ENCODE measurements at places on chromosomes 6 and 20.

- DNase-seq = no peak
Observed at GRCh38 chr20:51309128-51309527, 233.4 kb downstream of the NFATC2 start.

GRCh38 chr20:43840382-43841070 lies 74.1 kb upstream of the TOX2 start:
- no peak for DNase-seq

DNA sequence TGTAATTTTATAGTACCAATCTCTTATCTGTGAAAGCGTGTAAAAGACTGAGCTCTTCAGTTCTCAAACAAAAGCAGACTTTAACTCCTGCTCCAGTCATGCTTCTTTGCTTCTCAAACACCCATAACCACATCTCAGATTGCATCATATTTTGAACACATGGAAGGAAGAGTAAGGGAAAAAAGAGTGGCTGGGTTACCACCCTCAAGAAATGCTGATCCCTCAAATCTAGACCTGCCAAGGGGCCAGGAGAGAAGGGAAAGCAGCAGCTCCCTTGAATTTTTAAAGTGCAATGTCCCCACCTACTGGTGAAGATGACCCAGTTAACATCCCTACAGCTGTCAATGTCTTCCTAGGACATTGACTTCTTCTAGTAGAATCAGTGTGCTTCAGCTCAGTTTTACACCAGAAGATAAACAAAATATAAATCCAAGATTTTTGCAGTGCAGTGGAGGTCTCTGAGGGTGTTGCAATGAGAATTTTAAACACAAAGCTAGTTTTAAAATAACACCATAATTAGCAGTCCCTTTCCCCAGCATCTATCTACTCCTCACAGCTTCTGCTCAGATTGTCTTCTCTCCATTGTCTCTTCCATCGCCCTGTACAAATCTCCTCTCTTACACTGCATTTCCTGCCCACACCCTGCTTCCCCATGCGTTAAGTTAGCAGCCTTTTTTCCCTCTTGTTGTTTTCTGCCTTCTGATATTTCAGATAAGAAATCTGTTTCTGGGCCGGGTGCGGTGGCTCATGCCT lies 22.6 kb upstream of the HLA-DQB2 start:
- no peak for DNase-seq

- no peak for DNase-seq
Observed at GRCh38 chr6:139151425-139152087, 16.7 kb downstream of the HECA start.

GRCh38 chr20:52420805-52421204 lies 229.2 kb upstream of the ZFP64 start:
- no peak for DNase-seq

DNA sequence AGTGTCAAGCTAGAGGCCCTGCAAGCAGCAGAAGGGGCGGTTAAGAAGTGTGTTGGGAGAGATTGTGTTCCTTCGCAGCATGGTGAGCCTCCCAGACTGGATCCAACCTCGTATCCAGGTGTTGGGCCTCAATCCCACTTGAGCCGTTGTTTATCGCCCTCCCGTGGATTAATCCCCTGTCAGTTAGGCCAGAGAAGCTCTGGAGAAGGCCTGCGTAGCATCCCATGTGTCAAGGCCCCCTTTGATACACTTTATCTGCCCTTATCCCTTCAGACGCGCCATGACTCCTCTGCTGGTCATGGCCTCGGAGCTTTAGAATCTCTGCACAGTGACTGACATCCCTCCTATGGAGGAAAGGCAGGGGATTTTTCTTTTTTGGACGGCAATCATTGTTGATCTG lies 181.0 kb downstream of the ZFP64 start:
- no peak for DNase-seq

GRCh38 chr6:160337301-160337700 lies 10.9 kb upstream of the SLC22A3 start:
- no peak for DNase-seq

DNA sequence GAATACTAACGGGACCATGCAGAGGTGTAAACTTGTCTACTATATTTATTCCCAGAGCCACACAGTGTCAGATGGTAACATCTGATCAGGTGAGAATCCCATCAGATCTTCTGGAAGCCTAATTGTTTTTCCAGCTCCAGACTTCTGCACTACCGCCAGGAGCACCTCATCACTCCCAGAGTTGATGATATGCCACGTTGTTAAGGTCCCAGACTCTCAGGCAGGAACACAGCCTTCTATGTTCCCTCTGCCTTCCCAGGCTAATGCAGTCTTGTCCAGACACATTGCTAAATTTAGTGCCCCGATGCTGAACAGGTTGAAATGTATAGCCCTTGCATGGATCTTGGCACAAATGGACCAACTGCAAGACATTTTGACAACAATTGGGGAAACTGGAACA lies 86.2 kb downstream of the PROKR2 start:
- no peak for DNase-seq

- DNase-seq = no peak
Observed at GRCh38 chr6:111854683-111855082, 18.6 kb downstream of the FYN start.

DNA sequence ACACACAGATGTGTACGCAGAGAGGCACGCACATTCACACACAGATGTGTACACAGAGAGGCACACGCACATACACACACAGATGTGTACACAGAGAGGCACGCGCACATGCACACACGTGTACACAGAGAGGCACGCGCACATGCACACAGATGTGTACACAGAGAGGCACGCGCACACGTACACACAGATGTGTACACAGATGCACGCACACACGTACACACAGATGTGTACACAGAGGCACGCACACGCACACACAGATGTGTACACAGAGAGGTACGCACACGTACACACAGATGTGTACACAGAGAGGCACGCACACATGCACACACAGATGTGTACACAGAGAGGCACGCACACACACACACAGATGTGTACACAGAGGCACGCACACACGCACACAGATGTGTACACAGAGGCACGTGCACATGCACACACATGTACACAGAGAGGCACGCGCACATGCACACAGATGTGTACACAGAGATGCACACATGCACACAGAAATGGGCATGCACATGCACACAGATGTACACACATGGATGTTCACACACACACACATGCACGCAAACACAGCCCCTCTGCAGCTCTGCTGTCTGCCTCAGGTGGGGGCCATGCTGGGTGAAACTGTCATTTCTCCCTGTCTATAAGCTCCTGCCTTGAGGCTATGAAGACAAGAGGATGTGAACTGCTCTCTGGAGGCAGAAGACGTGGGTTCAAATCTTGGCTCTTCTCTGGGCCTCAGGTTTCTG lies 14.3 kb upstream of the MYT1 start:
- no peak for DNase-seq

DNA sequence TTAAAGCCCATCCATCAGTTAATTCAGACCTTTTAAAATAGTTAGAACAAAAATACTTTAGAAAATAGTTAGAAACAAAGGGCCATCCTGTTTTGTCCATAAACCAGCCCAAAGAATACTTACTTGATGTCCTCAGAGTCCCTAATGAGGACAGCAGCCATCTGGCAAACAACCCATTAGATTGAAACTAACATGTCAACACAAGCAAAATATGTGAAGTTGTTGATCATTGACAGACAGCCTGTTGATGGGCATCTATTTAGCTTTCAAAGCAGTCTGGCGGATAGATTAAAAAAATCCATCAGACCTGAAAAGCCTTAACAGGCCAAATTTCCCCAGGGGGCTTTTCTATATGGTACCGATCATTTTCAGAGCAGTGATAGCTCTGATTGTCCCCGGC lies 154.2 kb upstream of the TSHZ2 start:
- no peak for DNase-seq

GRCh38 chr6:83215131-83216047 lies 22.2 kb downstream of the RWDD2A start:
- peak; percentile 46 for DNase-seq

- no peak for DNase-seq
Observed at GRCh38 chr20:24872291-24873024, 76.6 kb upstream of the CST7 start.

GRCh38 chr20:43538878-43539700 lies 19.7 kb upstream of the SGK2 start:
- DNase-seq = no peak

GRCh38 chr20:22686097-22686496 lies 101.7 kb upstream of the FOXA2 start:
- peak; percentile 26 for DNase-seq

GRCh38 chr6:3841711-3842565 lies 7.2 kb upstream of the FAM50B start:
- DNase-seq = no peak

DNA sequence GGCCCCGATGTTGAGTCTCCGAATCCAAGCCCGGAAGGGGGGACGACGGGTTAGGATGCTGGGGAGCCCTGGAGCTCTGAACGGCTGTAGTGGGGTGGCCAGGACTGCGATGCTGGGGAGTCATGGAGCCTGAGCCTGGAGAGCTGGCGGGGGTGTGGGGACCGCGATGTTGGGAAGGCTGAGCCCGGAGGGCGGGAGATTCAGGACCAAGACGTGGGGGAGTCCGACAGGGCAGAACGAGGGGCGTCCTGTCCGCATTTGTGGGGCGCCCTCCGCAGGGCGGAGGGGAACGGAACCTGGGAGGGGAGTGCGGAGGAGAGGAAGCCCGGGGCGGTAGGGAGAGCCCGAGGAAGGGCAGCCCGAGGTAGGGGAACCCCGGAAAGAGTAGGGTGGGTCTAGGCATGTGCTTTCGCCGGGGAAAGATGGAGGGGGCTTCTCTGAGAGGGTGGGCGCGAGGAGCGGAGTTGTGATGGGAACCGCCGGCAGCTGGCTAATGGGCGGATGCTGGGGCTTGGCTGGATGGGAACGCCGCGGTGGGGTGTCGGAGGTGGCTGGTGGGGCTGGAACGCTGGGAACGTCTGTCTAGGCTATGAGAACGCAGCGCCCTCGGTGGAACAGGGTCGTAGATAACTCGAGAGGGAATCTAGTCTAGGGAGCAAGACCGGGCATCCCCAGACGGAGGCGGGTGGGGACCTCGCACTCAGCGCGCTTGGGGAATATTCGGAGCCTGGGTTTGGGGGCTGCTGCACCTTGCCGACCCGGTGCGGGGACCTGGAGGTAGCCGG lies 684 bp downstream of the PAQR8 start:
- DNase-seq = no peak

GRCh38 chr20:49984426-49985153 lies 1.8 kb downstream of the SNAI1 start:
- no peak for DNase-seq

DNA sequence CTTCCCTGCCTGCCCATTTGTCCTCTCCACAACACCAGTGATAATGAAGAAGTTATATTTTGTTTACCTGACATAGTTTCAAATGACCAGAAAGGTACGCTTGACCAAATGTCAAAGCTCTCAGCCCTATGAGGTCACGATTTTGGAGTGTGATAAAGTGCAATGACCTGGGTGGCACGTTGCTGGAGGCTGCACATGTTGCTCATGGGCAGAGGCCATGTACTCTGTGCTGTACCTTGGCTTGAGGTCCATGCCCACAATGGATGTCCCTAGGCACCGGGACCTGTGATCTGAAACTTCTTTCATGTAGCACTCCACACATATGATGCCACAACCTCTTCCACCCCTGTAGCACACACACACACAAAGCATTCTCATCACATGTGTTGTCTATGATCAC lies 164.0 kb upstream of the HEY2 start:
- DNase-seq = no peak

DNA sequence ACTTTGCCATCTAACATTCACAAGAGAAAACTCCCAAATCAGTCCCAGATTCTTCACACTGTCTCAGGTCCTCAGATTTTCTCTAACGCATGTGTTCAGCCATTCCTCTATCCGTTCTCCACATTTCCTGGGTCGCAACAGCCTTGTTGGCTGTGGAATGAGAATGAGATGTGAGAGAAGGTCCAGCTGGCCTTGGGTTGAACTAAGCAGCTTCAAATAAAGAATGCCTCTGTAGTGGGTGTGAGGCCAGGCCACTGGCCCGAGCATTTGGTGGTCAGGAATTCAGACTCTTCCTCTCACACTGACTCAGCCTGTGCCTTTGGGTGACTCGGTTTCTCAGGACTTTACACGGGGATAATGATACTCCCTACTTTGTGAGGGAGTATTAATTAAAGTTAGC lies 73.8 kb upstream of the CCN6 start:
- no peak for DNase-seq

- no peak for DNase-seq
Observed at GRCh38 chr6:2630359-2630758, 120.4 kb downstream of the MYLK4 start.

GRCh38 chr6:9138936-9139335 lies 703.6 kb upstream of the SLC35B3 start:
- DNase-seq = no peak

DNA sequence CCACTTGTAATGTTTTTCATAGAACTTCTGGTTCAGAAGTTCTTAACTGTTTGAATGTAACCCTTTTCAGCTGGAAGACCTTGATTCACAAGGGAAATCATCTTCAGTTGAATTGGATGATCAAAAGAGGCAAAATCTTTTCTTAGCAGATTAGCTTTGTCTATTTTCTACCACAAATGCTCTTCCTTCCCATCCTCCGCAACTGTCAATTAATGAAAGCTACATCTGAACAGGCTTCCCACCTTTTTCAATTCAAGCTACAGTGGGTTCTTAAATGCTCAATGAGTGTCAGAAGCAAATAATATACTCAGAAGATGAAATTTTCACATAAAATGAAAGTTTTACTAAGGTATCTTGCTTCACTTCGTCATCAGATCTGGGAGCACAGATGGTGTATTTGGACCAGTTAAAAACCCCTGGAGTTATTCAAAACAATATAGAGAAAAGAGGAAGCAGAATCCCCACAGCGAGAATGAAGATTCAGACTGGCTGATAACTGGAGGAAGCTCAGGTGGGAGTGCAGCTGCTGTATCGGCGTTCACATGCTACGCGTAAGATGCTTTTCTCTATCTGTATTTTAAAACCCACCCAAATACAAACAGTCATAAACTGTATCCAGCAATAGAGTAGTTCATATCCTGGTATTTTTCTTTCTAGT lies 19.4 kb downstream of the QRSL1 start:
- DNase-seq = no peak

DNA sequence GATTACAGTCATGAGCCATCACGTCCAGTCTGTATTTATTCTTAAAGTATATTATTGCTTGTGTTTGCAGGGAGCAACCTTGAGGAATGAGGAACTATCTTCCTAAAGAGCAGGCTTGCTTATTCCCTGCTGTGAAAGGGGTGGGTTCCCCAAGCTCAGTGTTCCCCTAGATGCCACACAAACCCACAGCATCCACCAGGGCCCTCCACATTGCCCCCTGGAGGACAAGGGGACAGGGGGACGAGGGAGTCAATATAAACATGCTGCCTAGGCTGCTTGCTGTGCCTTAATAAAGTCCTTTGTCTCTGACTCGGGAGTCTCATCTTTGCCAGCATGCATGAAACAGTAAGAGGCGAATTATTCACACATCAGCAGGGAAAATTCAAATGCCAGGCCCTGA lies 8.0 kb upstream of the IDH3B start:
- DNase-seq = no peak

DNA sequence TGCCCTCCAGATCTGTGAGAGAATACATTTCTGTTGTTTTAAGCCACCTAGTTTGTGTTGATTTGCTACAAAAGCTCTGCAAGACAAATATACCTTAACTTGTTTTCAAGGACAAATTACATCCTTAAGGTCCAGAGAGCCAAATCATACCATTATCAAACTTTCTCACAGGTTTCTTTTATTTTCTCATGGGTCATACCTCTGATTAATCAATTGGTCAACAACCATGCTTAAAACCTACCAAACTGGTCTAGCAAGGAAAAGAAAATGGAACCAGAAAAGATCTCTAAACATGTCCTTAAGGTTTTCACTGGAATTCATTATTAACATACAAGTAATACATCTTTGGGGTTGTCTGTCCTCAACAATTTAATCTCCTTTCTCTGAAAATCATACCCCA lies 535.0 kb downstream of the CD83 start:
- no peak for DNase-seq

- DNase-seq = no peak
Observed at GRCh38 chr6:108557494-108558371, 3.0 kb upstream of the FOXO3 start.

All from nucleus accumbens (tissue), 56 donors.